Activated CD8-positive, alpha-beta T cell treated with anti-CD3 and anti-CD28 coated beads for 36 hours (primary cell): ENCODE measurements at places on chromosomes 1 and 21.
A peak's percentile ranks its signal among the peaks of the same experiment; 100 is the strongest.

DNA sequence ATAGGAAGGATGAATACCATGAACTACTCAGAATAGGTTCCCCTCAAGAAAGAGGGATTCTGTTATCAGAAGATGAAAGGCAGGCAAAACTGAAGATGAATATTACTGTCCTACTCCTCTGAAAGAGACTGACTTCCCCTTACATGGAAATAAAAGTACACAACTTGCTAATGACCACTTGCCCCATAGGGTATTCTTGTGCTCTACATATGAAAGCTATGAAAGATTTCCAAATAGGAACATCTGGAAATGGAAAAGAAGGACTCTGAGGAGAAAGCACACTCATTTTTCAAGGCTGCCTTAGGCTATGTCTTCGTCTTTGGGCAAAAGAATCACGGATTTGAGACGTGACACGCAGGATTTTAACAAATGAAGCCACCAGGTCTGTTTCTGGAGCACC lies 170.1 kb upstream of the DAB1 start:
- H3K4me1 ChIP-seq, result no peaks in the 10 kb centered on the region
- H3K27me3 ChIP-seq, result no peaks in the 10 kb centered on the region
- no peaks in the 10 kb centered on the region for H3K36me3 ChIP-seq
- H3K27ac ChIP-seq, result no peak overlapping the region

DNA sequence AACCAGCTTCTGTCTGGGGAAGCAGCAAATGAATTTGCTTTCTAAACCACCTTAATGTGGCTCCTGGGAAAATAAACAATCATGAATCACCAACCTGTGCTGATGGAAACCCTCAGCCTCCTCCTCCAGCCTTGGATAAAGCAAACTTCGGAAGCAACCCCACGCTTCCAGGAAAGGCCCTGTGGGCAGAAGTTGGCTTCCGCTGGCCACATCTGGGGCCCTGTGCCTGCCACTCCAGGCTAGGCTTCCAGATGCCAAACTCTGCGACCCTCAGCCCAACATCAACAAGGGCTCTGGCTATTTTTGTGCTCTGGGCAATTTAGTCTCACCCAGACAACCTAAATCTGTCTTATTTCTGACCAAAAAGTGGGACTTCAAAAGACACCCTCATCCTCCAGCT lies 6.2 kb upstream of the OXCT2 start:
- no peaks in the 10 kb centered on the region for H3K36me3 ChIP-seq
- H3K27me3 ChIP-seq, result peaks cover 2% of the 10 kb centered on the region
- no peak overlapping the region for H3K27ac ChIP-seq
- H3K4me3 ChIP-seq, result no peak overlapping the region
- H3K4me1 ChIP-seq, result no peaks in the 10 kb centered on the region

GRCh38 chr1:89081005-89081404 lies 16.0 kb upstream of the GBP1 start:
- H3K27ac ChIP-seq, result no peak overlapping the region
- no peaks in the 10 kb centered on the region for H3K4me1 ChIP-seq
- no peaks in the 10 kb centered on the region for H3K27me3 ChIP-seq

- H3K4me1 ChIP-seq, result peaks cover 33% of the 10 kb centered on the region
- peak overlapping the region; percentile 94 for H3K4me3 ChIP-seq
- peak overlapping the region; percentile 95 for H3K27ac ChIP-seq
- peaks cover 1% of the 10 kb centered on the region for H3K27me3 ChIP-seq
- DNase-seq, result peak; percentile 42
Observed at GRCh38 chr1:28510273-28510969, 4.6 kb downstream of the RCC1 start.

DNA sequence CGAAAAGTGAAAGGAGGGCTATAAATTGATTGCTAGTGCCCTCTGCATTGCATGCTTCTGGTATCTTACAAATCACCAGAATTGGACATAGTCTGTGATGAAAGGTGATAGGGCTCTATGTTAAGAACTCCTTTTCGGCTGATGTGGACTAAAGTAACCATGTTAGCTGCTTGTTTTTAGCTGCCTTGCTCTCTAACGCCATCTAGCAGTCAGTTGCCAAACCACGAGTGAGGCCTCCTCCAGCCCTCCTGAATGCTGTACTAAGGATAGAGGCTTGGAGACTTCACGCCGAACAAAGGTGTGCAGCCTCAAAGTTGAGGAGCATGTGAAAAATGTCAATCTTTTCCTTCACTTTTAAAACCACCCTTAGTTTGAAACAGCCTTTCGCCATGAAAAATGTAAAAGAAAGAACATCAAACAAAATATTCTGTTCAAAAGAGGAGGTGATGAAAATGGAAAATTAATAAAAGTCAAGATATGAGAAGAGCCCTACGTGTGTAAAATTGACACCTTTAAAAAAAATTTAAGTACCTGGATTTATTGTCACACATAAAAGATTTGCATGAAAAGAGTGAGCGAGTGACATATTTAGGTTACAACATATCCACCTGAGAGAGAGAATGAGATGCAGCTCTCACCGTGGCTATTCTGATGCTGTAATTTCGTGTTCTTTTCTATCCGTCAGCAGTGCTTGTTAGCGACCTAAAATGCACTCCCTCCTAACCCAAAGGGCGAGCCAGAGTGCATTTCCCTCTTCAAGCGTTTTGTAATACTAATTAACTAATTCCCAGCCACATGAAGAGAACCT lies 8.1 kb downstream of the LRRC53 start:
- no peak overlapping the region for H3K27ac ChIP-seq
- no peaks in the 10 kb centered on the region for H3K36me3 ChIP-seq
- no peak overlapping the region for H3K4me3 ChIP-seq
- H3K4me1 ChIP-seq, result no peaks in the 10 kb centered on the region

- H3K27me3 ChIP-seq, result no peaks in the 10 kb centered on the region
- H3K27ac ChIP-seq, result no peak overlapping the region
Observed at GRCh38 chr1:43309405-43310025, 8.7 kb downstream of the TIE1 start.

DNA sequence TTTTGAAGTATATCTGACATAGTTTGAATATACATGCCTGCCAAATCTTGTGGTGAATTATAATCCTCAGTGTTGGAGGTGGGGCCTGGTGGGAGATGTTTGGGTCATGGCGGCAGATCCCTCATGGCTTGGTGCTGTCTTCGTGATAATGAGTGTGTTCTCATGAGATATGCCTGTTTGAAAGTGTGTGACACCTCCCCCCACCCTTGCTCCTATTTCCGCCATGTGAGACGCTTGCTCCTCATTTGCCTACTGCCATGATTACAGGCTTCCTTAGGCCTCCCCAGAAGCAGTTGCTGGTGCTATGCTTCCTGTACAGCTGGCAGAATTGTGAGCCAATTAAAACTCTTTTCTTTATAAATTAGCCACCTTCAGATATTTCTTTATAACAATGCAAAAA lies 436.6 kb upstream of the BEND5 start:
- H3K36me3 ChIP-seq, result no peaks in the 10 kb centered on the region
- peaks cover 3% of the 10 kb centered on the region for H3K27me3 ChIP-seq
- no peak overlapping the region for H3K4me3 ChIP-seq
- H3K4me1 ChIP-seq, result no peaks in the 10 kb centered on the region

GRCh38 chr1:24363994-24364393 lies 44.8 kb downstream of the GRHL3 start:
- peaks cover 14% of the 10 kb centered on the region for H3K4me1 ChIP-seq
- H3K27me3 ChIP-seq, result no peaks in the 10 kb centered on the region
- H3K36me3 ChIP-seq, result no peaks in the 10 kb centered on the region
- H3K4me3 ChIP-seq, result no peak overlapping the region
- DNase-seq, result no peak

- no peak overlapping the region for H3K4me3 ChIP-seq
- peaks cover 12% of the 10 kb centered on the region for H3K27me3 ChIP-seq
- H3K36me3 ChIP-seq, result no peaks in the 10 kb centered on the region
- DNase-seq, result no peak
- no peaks in the 10 kb centered on the region for H3K4me1 ChIP-seq
- H3K27ac ChIP-seq, result no peak overlapping the region
Observed at GRCh38 chr1:159675046-159675445, 39.3 kb downstream of the CRP start.

GRCh38 chr1:7390604-7391000 lies 380.5 kb upstream of the VAMP3 start:
- peaks cover 7% of the 10 kb centered on the region for H3K27me3 ChIP-seq
- DNase-seq, result no peak
- no peak overlapping the region for H3K4me3 ChIP-seq
- H3K4me1 ChIP-seq, result no peaks in the 10 kb centered on the region
- no peak overlapping the region for H3K27ac ChIP-seq

- H3K27ac ChIP-seq, result peak overlapping the region; percentile 53
- peaks cover 18% of the 10 kb centered on the region for H3K36me3 ChIP-seq
- peak; percentile 24 for DNase-seq
- peak overlapping the region; percentile 53 for H3K4me3 ChIP-seq
- H3K4me1 ChIP-seq, result peaks cover 82% of the 10 kb centered on the region
Observed at GRCh38 chr1:39268112-39268581, 63.7 kb downstream of the MACF1 start.

DNA sequence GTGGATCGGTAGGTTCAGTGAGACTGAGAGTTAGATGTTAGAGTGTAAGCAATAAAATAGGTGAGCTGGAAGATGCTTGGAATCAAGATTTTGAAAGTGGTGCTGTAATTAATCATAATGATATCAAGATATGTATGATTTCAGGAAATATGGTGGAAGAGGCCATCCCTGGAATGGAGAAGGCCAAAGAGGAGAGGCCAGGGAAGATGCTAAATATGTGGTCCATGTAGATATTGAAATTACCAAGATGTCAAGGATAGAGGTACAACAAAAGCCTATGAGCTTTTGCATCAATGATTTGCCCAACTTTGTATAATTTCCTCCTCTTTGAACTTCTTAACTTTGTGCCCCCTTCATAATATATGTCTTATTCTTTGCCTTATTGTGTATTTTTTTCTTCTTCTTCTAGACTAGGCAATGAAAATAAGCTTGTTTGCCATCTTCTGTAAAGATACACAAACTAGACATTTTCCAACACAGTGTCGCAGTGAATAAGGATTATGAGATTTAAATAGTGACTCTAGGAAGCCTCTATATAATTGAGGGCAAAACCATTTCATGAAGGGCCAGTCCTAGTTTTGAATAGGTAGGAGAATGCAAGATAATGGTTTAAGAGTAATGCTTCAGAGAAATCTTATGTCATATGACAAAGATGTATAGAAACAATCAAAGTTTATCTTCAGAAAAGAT lies 8.9 kb downstream of the PTGS2 start:
- H3K36me3 ChIP-seq, result no peaks in the 10 kb centered on the region
- H3K27ac ChIP-seq, result no peak overlapping the region
- DNase-seq, result no peak
- H3K4me3 ChIP-seq, result no peak overlapping the region

DNA sequence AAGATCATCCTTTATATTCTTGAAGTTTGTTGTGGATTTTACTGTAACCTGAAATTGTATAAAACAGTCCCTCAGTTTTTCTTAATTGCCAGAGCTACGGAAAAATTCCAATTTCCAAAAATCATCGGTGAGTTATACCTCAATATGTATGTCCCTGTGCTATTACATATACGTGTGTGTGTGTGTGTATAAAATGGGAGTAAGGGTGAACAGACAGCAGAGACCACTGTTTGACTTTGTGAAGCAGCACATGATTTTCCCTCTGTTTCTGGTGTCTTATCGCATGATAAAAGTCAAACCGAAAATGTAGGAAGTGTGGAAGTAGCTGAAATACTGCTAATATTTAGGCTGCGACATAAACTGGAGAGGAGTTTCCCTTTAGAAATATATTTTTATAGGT lies 1.2 kb downstream of the OR2T1 start:
- no peaks in the 10 kb centered on the region for H3K27me3 ChIP-seq
- H3K27ac ChIP-seq, result no peak overlapping the region
- no peaks in the 10 kb centered on the region for H3K36me3 ChIP-seq
- DNase-seq, result no peak
- H3K4me3 ChIP-seq, result no peak overlapping the region
- no peaks in the 10 kb centered on the region for H3K4me1 ChIP-seq

DNA sequence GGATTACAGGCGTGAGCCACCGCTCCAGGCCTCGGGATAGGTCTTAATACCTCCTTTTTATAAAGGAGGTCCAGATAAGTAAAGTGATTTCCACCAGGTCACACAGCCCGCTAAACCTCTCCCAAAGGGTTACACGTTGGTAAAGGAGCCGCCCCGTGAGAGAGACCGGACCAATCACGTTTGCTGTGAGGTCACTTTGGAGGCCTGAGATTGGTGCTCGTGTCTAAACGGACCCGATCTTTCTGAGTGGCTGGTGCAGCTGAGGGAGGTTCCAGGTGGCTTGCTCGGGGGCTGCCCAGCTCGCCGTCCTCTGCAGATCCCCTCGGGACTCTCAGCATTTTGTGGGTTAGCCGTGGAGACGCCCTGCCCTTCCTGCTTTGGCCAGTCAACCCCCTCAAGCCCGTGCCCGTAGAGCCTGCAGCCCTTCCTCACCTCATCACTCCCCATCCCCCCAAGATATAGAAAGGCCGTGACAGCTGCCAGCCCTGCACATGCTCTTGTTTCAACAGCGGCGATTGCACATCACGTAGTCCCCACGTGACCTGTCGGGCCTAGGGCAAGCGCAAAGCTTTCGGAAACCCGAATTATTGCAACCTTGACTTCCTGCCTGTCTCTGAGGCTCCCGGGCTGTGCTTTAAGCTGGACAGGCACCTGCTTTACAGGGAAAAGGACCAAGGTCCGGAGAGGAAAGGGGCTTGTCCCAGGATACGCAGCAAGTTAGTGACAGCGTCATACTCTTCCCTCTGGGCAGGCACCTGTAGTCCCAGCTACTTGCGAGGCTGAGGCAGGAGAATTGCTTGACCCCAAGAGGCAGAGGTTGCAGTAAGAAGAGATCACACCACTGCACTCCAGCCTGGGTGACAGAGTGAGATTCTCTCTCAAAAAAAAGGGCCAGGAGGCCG lies 5.0 kb upstream of the COA7 start:
- no peaks in the 10 kb centered on the region for H3K36me3 ChIP-seq
- H3K4me3 ChIP-seq, result peak overlapping the region; percentile 76
- peaks cover 17% of the 10 kb centered on the region for H3K4me1 ChIP-seq
- no peaks in the 10 kb centered on the region for H3K27me3 ChIP-seq
- peak overlapping the region; percentile 89 for H3K27ac ChIP-seq
- DNase-seq, result peak; percentile 90

DNA sequence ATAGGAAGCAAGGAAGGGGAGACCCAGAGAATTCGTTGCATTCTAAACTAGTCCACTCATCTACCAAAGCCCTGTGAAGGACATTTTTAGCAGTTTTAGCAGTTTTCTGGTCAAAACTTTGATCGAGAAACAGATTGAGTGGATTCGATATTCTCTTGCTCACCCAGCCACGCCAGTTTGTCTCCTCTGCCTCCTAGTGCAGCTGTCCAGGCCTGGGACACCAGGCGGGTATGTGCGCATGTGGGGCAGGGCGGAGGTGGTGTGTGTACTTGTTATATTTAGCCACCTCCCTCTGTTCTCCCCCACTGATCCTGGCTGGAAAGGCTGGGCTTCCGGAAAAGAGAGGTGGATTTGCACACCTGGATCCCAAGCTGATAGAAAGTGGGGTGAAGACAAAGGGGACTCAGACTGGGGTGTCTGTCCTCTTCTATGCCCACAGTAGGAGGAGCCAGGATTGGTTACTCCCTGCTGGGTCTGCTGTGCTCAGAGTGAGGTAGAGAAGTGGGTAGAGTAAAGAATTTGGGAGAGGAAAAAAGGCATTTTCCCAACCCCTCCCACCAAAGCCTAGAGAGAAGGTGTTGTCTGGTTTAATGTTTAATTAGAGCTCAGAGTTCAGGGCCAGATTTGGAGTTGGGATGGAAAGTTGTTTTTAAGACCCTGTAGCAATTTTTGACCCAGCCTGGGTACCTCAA lies 3.8 kb downstream of the LMNA start:
- DNase-seq, result no peak
- peaks cover 46% of the 10 kb centered on the region for H3K4me1 ChIP-seq
- H3K27me3 ChIP-seq, result peaks cover 5% of the 10 kb centered on the region
- H3K27ac ChIP-seq, result no peak overlapping the region
